ENCODE measurements at places on chromosomes 11 and 22. TPM values are rescaled to one million over a fixed set of nuclear protein-coding genes. Genes with fewer than 3 reads are reported as not detected.

GRCh38 chr11:60016881-60017280 is at the start of gene OOSP4B:
Gene OOSP4B (plus strand): TSS chr11:60017181.
- ATAC-seq = no peak

DNA sequence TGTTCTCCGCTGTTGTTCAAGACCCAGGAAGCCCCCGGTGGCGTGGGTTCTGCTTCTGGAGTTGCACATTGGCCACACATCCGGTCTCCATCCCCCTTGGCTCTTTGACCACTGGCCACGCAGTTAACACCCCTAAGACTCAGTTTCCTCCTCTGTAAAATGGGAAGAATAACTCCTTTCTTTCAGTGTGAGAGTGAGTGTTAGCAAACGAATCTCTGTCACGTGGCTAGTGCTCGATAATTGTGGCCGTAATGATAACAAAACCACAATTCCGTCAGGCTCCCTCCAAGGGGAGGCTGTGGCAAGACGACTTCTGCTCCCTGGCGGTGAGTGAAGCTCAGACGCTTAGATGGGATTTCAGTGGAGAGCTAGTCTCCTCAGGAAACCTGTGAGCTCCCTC is 315.2 kb upstream of the B3GAT1 start:
- no peak for ATAC-seq

DNA sequence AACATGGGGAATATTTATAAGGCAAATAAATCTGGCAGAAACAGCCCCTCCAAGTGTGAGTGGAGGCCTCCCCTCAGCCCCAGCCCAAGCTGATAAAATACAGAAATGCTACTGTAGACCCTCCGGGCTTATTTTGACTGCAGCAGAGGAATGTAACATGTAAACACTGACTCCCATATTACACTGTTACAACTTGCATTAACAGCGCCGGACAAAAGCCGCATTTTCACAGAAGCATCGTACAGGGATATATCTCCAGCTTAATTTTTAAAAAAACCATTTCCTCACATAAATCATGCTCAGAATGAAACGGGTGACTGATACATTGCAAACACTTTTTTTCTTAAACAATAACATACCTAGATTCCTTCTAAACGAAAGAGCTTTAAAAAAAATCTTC is 36.6 kb upstream of the COMT start:
- no peak for ATAC-seq

DNA sequence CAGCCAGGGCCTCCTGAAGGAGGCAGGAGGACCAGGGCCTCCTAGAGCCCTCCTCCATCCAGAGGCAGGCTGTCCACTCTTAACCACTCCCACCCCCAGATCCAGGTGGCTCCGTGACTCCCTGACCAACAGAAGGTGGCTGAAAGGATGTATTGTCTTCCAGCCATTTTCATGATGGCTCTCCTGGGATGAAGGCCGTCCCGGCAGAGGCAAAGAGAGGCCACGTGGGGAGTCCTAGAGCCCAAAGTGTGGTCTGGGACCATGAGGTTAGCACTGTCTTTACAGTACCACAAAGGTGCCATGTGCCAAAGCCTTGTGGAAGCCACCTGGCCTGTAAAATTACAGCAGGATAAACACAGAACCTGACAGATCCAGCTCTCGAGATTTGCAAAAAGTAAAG is 42.3 kb downstream of the DUSP8 start:
- ATAC-seq = no peak

GRCh38 chr11:12007230-12007593 is 1.2 kb downstream of the DKK3 start:
- no peak for ATAC-seq

- peak; percentile 80 for ATAC-seq
Observed at GRCh38 chr11:130449996-130450769, 1.7 kb downstream of the ADAMTS15 start.

GRCh38 chr11:45577752-45578151 is 87.7 kb downstream of the CHST1 start:
- ATAC-seq = no peak

DNA sequence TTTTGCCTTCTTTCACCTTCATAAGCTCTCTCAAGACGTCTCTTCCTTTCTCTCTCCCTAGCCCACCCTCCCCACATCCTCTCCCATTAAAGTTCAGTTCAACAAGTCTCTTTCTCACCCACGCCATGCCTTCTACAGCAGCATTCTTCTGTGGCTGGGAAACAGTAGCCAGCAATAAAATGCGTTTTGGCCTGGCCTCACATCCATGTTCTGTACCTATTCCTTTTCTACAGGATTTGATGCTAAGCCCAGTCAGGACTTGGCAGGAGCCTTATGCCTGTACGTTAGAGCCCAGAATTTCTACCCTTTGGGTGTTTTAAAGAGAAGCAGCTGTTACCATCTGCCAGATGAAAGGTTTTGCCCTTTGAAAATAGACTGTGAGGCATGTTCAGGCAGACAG is 7.1 kb upstream of the CD44 start:
- no peak for ATAC-seq

CREB3L1 gene
- total RNA-seq = 1.9 TPM

GRCh38 chr11:96188243-96189006 is 154.6 kb downstream of the MAML2 start:
- ATAC-seq = no peak

GRCh38 chr11:90774727-90775566 is 552.1 kb upstream of the CHORDC1 start:
- ATAC-seq = no peak

- ATAC-seq = no peak
Observed at GRCh38 chr22:17882727-17883126, 108.5 kb upstream of the BID start.

DNA sequence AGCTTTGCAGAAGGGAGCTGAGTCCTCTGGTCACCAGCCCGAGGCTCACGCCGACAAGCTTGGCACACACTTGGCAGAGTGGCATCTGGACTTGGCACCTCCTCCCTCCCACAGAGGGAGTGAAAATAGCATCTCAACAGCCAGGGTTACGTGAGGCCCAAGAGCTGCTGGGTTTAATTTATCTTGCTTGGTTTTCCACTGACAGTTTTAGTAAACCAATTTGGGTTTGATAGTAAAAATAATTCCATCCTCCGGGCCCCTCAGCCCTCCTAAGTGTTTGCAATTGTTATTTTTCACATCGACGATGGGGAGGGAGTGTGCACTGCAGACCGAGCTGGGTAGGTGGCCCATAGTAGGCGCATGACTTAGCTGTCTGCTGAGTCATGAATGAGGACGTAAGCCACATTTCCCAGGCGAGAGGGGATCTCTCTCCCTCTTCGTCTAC is 107.6 kb upstream of the ASPHD2 start:
- ATAC-seq = peak; percentile 44

DNA sequence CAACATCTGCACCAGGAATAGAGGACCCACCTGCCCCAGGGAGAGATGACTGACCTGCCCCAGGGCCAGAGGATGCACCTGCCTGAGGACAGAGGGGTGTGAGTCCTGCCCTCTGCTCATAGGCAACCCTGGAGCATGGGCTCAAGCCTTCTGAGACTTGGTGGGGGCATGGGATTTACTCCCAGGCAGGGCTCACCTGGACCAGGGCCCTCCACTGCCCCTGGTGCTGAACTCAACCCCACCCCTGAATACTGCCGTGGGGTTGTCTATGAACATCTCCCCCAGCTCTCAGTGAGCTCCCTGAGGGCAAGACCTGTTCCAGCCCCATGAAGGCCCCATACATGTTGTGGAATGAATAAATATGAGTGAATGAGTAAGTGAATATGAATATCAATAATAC is 33.8 kb upstream of the MUC5AC start:
- ATAC-seq = no peak

- ATAC-seq = no peak
Observed at GRCh38 chr11:77300695-77301094, 791 bp downstream of the GDPD4 start.

- ATAC-seq = no peak
Observed at GRCh38 chr22:48892578-48893287, 934.9 kb downstream of the BRD1 start.

GRCh38 chr11:57529012-57529411 is 1.5 kb downstream of the TIMM10 start:
- no peak for ATAC-seq

DNA sequence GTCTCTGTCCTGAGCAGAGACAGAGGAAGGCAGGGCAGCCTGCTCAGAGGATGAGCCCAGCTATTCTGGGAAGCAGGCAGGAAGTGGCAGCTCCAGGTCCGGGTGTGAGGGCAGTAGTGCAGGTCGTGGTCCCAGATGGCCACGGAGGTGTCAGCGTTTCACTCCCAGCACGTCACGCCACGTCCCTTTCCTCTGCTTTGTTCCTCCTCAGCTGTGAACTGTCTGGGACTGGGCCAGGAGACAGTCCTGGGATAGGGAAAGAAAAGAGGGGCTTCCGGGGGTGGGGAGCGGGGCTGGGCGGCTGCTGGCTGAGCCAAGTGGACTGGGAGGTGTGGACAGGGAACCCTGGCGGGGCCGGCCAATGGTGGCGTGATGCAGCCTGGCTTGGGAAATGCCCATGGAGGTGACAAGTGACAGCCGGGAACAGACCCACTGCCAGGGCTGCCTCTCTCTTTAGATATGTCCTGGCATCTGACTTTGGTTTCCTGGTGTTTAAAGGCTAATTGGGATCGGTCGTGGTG is 64.7 kb downstream of the KCNQ1 start:
- no peak for ATAC-seq

CCDC188 gene
- total RNA-seq = not detected

DNA sequence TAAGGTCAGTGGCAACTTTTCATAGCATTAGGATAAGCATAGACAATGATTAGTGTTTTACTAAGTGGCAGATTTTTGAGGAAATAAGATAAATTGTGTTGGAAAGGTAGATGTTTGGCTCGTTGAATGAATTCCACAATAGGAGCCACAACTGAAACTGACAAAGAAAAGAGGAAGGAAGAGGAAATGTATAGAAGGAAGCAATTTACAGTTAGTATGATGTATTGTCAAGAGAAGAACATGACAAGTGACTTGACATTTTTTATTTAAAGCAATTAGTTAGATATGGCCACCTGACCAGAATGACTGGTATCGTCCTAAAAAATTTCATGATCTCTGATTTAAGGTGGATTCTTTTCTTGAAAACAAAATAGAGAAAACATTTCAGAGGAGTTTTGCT is 3.1 kb upstream of the RAG2 start:
- ATAC-seq = no peak

BDNF gene
- total RNA-seq = 0.37 TPM

CARNS1 gene
- total RNA-seq = 1.3 TPM

IGLL5 gene
- total RNA-seq = not detected

WNT7B gene
- total RNA-seq = not detected

GRCh38 chr11:133947321-133947756 is 9.4 kb downstream of the IGSF9B start:
- peak; percentile 51 for ATAC-seq

- no peak for ATAC-seq
Observed at GRCh38 chr11:88345949-88346348, 8.4 kb upstream of the CTSC start.

TEF gene
- 44.4 TPM for total RNA-seq

GRCh38 chr11:126607776-126608541 is 252.5 kb downstream of the ST3GAL4 start:
- no peak for ATAC-seq

CHRNA10 gene
- not detected for total RNA-seq

DNA sequence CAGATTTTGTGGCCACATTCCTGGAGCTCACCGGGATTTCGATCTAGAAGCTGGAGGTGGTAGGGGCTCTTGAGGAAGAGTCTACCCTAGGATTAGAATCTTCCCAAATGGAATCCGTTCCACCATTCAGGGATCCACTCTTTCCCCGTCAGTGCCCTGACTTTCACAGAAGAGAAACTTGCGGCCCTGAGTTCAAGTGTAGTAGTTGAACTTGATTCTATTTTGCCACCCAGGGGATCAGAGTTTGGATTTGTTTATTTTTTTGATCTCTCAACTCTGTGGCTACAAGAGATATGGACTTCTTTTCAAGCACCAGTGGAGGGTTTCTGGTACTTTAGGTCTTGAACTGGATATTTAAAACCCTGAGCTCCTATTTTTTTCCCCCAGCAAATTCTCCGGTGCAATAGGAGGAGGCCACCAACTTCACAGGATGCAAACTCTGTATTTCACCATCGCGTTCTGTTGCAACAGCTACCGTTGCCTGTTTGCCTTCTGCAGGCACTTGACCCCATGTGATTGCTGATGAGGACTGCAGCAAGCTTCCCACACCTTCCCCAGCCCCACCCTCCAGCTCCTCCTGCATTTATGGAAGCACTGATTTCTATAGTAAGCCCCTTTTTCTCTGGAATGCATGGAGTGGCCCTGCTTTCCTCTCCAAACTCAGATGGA is 14.8 kb upstream of the MRGPRF start:
- ATAC-seq = no peak

GRCh38 chr22:44870021-44870420 is 117.6 kb downstream of the ARHGAP8 start:
- ATAC-seq = no peak

GRCh38 chr11:16958833-16959232 is 55.4 kb downstream of the PLEKHA7 start:
- no peak for ATAC-seq

- ATAC-seq = no peak
Observed at GRCh38 chr11:40975076-40975475, 484.4 kb downstream of the LRRC4C start.
